ENCODE measurements at places on chromosomes 7 and 10. TPM values are rescaled to one million over a fixed set of nuclear protein-coding genes. Genes with fewer than 3 reads are reported as not detected.

- no peak for DNase-seq
Observed at GRCh38 chr7:75734586-75735458, 3.9 kb downstream of the HIP1 start.

DNA sequence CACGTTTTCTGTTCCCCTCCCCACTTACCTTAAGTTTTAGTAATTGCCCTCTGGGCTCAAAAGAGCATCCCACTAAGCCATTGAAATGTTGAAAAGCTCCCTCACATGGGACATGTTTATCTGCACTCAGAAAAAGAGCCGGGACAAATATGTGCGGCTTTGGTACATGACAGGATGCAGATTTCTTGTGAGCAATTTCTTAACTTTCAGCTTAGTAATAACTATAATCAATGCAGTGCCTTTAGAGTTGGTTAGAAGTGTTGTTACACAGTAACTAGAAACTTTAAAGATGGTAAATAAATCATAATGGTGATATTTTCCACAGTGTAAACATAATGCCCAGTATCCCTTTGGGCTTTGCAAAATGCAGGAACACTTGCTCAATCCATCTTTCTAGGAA, 89.2 kb downstream of the ZNF365 start:
- DNase-seq, result no peak

DNA sequence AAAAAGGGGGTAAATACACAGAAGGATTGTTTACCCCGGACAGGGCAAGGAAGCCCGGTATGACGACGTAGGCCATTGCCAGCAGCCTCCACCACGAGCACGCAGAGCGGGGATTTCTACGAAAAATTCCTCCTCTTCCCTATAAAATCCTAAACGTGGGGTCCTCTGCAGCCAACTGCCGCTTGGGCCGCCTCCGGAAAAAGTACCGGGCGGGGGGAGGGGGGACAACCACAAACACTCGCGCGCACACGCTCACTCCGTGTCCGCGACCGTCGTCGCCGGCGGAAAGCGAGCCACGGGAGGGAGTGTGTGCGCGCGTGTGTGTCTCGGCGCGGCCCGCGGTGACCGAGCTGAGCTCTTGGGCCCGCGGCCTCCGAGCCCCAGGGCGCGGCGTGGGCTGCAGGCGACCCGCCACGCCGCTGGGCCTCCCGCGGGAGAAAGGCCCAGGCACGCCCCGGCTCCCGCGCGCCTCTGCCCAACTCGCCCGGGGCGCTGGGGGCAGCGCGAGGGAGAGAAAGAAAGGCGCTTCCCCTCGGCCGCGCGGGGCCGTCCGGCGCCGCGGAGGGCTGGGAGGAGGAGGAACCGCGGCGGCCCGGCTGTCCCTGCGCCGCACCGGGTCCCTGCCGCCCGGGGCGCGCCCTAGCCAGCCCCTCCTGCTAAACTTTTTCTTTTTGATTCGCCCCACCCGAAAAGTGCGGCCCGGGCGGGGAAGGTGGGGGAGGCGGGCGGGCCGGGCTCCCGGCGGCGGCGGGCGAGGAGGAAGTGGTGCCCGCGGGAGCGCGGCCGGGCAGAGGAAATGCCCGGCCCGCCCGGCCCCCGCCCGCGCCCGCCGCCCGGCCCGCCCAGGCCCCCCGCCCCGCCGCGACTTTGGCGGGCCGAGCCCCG, 1.5 kb downstream of the CTBP2 start:
- DNase-seq, result peak; percentile 49

DNA sequence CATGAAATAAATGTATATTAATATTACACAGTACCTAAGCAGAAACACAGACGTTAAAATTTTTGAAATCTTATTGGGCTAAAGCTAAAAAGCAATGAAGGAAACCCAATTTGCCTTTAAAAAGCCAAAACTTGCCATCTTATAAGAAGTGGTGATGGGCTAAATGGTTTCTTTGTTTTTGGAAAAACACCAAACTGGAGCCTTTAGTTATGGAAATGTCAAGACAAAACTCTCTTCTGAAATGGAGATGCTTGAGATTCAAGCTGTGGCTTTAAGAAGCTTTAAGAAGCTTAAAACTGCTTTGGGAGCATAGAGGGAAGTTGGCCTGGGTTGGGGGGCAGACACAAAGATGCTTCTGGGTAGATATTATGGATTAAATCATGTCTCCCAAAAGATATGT, 277.0 kb downstream of the GFRA1 start:
- no peak for DNase-seq

DNA sequence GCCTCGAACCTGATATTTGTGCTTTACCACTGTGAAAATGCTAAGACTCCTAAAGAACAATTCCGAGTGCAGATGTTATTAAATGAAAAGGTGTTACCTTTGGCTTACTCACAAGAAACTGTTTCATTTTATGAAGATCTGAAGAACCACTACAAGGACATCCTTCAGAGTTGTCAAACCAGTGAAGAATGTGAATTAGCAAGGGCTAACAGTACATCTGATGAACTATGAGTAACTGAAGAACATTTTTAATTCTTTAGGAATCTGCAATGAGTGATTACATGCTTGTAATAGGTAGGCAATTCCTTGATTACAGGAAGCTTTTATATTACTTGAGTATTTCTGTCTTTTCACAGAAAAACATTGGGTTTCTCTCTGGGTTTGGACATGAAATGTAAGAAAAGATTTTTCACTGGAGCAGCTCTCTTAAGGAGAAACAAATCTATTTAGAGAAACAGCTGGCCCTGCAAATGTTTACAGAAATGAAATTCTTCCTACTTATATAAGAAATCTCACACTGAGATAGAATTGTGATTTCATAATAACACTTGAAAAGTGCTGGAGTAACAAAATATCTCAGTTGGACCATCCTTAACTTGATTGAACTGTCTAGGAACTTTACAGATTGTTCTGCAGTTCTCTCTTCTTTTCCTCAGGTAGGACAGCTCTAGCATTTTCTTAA, 47.7 kb downstream of the MINPP1 start:
- DNase-seq, result no peak

DNA sequence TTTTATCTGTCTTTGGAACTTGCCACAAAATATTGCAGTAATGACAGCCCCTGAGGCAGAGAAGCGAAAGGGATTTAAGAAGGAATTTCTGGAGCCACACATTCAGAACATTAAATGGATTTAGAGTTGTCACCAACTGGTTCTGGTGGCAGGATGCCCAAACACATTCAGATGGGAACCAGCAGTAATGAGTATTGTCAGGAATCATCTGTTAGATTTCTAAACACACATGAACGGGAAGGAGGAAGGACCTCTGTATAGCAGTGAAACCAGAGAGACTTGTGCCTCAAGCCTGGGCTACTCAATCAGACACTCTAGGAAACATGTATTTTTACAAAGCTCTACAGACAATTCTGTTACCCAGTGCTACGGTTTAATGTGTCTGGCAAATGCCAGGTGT, 103.8 kb upstream of the CCNY start:
- no peak for DNase-seq

- no peak for DNase-seq
Observed at GRCh38 chr10:118343115-118343514, 991 bp upstream of the FAM204A start.

DNA sequence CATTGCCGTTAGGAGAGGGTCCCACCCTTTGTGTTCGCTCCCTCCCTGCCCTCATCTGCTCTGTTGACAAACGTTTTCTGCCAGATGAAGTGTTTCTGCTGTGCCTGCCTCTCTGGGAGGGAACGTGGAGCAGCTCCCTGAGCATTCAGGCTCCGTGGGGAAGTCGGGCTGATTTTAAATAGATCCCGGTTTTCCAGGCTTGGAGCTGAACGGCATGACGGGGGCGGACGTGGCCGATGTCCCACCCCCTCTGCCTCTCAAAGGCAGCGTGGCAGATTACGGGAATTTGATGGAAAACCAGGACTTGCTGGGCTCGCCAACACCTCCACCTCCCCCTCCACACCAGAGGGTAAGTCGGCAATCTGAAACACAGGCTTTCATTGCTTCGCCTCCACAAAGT, 101.9 kb upstream of the NPS start:
- DNase-seq, result no peak

GRCh38 chr10:21260506-21261149, 264.9 kb downstream of the SKIDA1 start:
- no peak for DNase-seq

DNA sequence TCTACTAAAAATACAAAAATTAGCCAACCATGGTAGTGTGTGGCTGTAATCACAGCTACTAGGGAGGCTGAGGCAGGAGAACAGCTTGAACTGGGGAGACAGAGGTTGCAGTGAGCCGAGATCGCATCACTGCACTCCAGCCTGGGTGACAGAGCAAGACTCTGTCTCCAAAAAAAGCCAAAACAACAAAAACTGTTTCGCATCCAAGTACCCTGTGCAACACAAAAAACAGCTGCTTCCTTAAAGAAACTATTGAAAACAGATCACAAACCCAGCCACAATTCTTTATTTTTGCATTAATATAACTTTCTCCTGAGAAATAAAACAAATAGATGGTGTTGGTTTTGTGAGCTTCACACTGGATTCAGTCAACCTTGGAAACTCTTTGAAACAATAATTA, 112.1 kb upstream of the AFAP1L2 start:
- no peak for DNase-seq

DNA sequence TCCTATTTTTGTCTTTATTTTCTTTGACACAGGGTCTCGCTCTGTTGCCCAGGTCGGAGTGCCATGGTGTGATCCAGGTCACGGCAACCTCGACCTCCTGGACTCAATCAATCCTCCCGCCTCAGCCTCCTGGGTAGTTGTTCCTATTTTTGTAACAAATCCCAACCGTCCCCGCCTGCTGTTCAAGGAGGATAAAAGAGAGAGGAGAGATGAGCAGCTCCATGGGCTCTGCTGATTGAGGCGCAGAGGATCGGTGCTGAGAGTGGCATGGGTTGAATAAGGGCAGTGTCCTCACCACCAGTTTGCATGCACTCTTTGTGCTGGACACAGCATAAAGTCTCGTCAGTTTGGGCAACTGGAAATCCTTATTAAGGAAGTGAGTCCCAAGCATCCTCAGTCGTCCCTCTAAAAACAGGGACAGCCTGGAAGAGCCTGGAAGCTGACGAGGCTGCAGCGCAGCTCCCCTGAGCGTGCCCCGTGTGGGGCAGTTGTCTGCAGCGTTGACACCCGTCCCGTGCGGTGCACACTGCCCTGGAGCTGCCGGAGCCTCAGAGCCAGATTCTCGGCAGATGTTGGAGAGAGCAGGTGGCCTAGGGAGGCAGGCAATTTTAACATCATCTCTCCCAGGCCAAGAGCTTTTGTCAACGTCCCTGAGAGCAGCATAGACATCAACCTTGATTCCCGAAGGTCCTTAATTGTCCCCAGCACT, 404.2 kb upstream of the RNF32 start:
- peak; percentile 19 for DNase-seq

GRCh38 chr10:109945473-109946177, 22.3 kb upstream of the XPNPEP1 start:
- DNase-seq, result no peak

GRCh38 chr7:17939606-17940301, 540 bp downstream of the SNX13 start:
- peak; percentile 65 for DNase-seq

GRCh38 chr10:45219416-45219815, 96.0 kb downstream of the OR13A1 start:
- no peak for DNase-seq

DNA sequence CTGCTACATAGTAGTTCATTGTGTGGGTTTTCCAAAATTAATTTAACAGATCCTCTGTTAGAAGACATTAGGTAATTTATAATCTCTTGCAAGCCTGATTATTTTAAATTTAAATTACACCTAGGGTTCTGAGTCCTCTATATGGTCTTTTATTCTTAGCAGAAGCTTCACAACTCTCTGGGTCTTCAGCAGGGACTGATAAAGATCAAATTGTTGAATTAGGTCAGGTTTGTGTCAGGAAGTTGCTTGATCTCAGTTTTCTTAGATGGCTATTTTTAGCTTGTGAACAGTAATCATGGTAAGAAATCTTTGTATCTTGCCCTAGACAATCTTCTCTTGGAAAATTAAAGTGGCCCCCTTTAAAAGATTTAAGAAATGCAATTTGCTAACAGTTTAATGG, 183.1 kb upstream of the HDAC9 start:
- no peak for DNase-seq

DNA sequence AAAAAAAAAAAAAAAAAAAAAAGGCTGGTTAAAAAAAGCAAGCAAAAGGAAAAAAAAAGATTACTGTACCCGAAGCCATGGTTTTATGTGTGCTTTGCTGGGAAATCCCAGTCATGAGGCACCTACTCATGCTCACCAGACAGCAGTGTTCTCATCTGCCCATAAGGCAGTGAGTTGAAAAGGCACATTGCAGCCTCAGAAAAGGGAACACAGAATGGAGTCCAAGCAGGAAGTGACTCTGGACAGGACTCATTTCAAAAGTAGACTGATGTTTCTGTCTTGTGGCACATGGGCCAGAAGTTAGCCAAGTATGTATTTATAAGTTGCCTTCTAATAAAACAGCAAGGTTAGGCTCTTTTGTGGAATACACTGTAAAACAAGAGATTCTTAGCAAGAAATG, 40.2 kb downstream of the PDSS1 start:
- DNase-seq, result no peak

Gene HOXA13
- total RNA-seq, result 0.03 TPM

Gene NCF1
- 1.0 TPM for total RNA-seq

Gene SPDYE5
- not detected for total RNA-seq

Gene PMS2
- total RNA-seq, result 4.4 TPM

Gene GJC3
- 0.86 TPM for total RNA-seq

Gene PRKCQ
- total RNA-seq, result 0.20 TPM

Gene SLC39A12
- total RNA-seq, result 0.08 TPM

Gene PIP
- total RNA-seq, result not detected

Measured in left lobe of liver (tissue), 2 donors.